Activated CD4-positive, alpha-beta T cell treated with anti-CD3 and anti-CD28 coated beads for 36 hours (primary cell): ENCODE measurements at places on chromosomes 3 and 15. TPM values are rescaled to one million over a fixed set of nuclear protein-coding genes. Genes with fewer than 3 reads are reported as not detected.

FBXO45 gene
- 12.7 TPM for total RNA-seq

- no peak for DNase-seq
Observed at GRCh38 chr3:8451696-8452095, 49.9 kb upstream of the LMCD1 start.

SEMA3F gene
- 0.25 TPM for total RNA-seq

DNA sequence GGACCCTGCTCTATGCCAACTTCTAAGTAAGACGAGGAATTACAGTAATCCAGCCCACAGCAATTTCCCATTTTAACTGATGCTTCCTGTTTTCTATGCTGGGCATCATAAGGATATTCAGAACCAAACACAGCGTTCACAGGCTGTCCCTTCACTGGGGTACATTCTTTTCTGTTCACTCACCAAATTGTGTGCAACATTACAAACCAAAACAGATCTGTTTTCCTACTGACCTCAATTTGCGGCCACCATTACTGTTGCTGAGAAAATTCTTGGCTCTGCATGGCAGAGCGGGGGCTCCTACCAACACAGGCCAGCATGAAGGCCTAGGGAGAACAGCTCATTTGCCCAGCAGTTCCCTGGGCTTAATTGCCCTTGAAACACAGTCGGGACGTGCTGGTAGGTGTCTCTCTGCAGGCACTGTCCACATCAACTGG is 76.5 kb downstream of the MYO1E start:
- DNase-seq = no peak

GOLGA8R gene
- total RNA-seq = 1.3 TPM

GRCh38 chr3:20236603-20237002 is 50.6 kb upstream of the SGO1 start:
- DNase-seq = no peak

LMAN1L gene
- total RNA-seq = not detected

GABRB3 gene
- total RNA-seq = not detected

DNA sequence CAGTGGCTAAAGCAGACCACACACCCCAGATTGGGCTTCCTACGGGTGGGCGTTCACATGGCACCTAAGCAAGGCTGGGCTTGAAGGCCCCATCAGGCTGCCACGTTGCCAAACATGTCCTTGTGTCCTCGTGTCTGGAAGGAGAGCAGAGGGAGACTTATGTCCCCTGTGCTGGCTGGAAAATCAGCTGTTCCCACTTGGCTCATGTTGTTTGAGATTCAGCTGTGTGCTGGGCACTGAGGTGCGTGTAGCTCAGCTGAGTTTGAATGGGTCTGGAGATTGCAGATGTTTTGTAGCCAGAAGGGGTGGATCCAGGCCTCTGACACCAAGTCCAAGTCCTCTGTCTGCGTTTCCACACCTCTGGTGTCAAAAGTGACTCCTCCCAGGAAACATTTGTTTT is 34.6 kb downstream of the RLBP1 start:
- no peak for DNase-seq

GRCh38 chr3:4426261-4426781 is 40.7 kb downstream of the SUMF1 start:
- DNase-seq = no peak

ERICH6 gene
- total RNA-seq = 0.58 TPM

DNA sequence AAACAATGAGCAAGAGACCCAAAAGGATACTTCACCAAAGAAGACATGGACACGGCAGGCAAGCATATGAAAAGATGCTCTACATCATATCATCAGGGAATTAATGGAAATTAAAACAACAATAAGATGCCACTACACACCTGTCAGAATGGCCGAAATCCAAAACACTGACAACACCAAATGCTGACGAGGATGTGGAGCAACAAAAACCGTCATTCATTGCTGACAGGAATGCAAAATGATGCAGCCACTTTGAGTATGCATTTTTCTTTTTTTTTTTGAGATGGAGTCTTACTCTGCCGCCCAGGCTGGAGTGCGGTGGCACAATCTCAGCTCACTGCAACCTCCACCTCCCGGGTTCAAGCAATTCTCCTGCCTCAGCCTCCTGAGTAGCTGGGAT is 19.0 kb downstream of the EDC3 start:
- DNase-seq = no peak

GUCA1C gene
- total RNA-seq = not detected

PPP1R2 gene
- total RNA-seq = 134 TPM

KIAA1143 gene
- 40.2 TPM for total RNA-seq

DNA sequence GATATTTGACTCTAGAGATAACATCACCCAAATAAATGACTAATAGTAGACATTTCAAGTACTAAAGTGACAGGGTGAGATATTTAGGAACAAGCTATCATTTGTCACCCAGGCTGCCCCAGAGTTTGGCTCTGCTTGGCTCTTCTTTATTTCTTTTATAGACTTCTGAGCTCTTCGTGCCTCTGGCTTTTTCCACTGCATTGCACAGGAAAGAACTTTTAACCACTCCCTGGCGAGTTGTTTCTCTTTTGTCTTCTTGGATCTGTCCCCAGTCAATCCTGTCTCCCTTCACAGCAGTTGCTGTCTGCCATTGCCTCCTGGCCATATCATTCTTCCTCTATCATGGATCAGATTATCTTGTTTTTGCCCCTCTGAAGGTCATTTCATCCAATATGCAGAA is 339.2 kb upstream of the DCBLD2 start:
- DNase-seq = no peak

GRCh38 chr3:188360364-188360881 is 206.5 kb downstream of the LPP start:
- DNase-seq = no peak

P2RY13 gene
- not detected for total RNA-seq

CKMT1A gene
- 0.33 TPM for total RNA-seq

GRCh38 chr15:61227950-61228936 is 859 bp downstream of the RORA start:
- peak; percentile 16 for DNase-seq

GRCh38 chr3:62567097-62568021 is 194.0 kb upstream of the FEZF2 start:
- no peak for DNase-seq

DNA sequence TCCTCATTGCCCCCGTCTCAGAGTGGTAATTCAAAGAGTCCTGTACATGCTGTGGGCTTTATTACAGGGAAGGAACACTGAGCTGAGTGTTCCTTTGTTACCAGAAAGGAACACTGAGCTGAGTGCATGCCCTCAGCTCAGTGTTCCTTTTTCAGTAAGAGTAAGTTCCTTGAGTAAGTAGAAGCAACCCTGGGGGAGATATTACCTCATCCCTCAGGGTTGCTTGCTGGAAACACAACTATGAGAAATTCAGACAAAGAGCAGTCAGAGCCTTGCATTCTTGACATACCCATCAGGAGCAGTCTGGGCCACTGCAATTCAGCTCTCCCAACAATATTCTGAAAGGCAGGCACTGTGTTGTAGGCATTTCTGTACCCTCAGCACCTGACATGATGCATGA is 17.0 kb downstream of the CHRM5 start:
- DNase-seq = no peak

GRCh38 chr3:10957976-10958749 is 34.4 kb upstream of the SLC6A1 start:
- no peak for DNase-seq

GRCh38 chr15:31975830-31976229 is 54.5 kb upstream of the CHRNA7 start:
- peak; percentile 35 for DNase-seq

- DNase-seq = peak; percentile 24
Observed at GRCh38 chr3:72004749-72005292, 219.9 kb upstream of the PROK2 start.

DNA sequence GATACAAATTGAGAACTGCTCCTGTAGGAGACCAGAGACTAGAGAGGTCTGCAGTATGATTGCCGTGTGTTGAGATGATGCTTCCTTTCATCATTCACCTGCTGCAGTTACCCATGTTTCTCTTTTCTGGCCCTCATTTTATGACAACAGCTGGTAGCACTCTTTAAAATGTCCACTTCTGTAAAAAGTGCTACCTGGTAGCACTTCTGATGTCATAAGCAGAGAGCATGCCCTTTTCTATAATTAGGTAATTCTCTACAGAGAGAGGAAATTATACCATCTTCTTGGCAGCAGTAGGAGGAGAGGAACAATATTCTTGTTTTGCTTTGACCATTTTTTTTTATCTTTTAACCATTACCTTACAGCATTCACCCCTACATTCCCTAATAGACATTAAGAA is 123.8 kb downstream of the PPM1L start:
- DNase-seq = no peak

GRCh38 chr15:36294359-36294758 is 285.1 kb upstream of the CDIN1 start:
- no peak for DNase-seq

DNA sequence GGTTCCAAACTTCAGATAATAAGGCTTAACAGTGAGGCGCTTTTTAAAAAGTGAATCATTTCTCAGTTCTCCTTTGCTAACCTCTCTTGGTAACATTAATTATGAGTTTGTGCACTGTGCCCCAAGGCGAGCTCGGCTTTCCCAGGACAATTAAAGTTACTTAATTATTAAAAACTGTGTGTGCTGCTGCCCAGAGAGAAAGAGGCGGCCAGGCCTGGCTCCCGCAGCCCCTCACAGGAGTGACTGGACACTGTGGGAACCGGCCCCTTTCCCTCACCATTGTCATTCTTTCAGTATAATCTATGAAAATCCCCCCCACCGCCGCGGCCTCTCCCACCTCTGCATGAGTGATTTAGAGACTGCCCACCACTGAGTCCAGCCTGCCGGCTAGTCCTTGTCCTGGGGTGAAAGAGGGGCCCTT is 43.1 kb upstream of the HES1 start:
- no peak for DNase-seq

PLSCR2 gene
- total RNA-seq = 0.25 TPM

PAK6 gene
- total RNA-seq = 0.30 TPM

- no peak for DNase-seq
Observed at GRCh38 chr15:69518806-69519205, 66.2 kb downstream of the RPLP1 start.

DNA sequence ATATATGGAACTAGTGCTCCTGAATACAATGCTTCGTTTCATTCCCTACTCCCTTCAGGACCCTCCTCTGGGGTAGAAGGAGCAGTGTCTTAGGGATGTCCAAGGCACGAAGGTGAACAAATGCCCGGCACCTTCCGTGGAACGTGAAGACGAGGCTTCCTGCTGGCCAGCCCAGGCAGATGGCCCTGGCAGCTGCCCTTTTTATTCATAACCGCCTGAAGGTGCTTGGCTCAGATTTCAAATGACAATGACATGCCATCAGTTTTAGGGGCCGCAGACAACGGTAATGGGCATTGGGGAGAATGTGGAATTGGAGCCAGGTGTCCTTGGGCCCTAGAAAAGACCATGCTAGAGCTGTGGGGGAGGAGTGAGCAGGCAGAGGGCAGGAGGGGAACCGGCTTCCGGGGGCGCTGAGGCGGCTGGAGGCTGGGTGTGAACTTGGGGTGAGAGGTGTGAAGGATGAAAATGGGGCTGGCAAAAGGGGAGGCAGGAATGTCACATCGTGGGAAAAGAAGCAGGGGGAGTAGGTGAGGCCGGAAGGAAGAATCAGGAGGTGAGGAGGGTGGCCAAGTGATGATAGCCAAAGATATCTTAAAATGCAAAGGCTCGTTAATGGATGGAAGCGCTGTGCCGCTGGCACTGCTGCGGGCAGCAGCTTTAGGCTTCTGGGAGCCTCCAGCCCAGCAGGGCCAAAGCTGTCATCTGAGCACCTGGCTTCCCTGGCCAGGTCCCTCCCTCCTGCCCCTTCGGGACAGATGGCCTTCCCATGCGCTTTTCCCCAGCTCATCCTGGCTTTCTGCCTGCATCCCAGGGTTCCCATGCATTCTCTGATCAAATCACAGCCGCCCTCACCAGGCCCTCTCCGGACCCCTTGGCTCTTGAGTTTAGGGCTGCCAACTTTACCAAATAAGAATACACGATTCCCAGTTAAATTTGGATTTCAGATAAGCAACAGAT is 93.7 kb downstream of the TMEM266 start:
- DNase-seq = no peak

RTP1 gene
- not detected for total RNA-seq

DNA sequence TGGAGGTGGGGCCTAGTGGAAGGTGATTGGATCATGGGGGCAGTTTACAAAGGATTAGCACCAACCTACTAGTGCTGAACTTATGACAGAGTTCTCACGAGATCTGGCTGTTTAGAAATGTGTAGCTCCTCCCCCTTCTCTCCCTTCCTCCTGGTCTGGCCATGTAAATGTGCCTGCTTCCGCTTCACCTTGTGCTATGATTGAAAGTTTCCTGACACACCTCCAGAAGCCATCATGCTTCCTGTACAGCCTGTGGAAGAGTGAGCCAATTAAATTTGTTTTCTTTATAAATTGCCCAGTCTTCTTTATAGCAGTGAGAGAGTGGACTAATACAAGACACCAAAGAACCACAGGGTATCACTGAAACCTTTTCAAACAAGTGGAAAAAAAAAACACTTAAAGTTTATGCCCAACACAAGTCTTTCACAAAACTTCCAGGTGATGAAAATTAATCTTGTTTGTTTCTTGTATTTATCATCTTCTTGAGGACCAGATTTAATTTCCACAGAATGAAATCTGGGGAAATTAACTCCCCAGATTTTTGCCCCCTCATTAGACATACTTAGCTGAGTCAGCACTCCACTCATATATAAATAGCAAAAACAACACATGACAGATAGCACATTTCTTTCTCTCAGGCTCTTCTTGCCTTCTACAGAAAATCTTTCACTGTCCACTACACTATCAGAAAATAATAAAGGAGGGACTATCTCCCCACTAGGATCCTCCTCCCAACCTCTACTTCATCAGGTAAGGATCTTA is 847.2 kb downstream of the TUSC7 start:
- no peak for DNase-seq

DNA sequence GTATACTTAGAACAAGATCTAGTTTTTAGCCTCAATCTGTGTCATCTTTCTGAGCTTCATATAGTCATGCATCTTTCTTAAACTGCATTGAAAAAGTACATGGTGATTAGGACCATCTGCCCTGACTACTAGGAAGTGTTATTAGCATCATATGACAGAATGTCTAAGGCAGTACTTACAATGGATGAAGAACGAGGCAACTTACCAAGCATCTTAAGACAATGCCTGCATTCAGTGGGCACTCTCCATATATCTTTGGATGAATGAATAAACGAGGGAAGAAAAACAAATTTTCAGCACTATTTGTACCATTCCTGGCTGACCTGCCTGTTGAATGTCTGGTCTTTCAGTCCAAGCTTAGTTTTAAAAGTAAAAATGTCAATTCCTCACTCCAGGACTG is 185.4 kb upstream of the EPHA3 start:
- no peak for DNase-seq

MINAR1 gene
- total RNA-seq = 0.51 TPM

- DNase-seq = no peak
Observed at GRCh38 chr3:101735833-101736232, 11.4 kb downstream of the CEP97 start.

GRCh38 chr3:138125548-138126221 is 6.5 kb downstream of the A4GNT start:
- no peak for DNase-seq

DNA sequence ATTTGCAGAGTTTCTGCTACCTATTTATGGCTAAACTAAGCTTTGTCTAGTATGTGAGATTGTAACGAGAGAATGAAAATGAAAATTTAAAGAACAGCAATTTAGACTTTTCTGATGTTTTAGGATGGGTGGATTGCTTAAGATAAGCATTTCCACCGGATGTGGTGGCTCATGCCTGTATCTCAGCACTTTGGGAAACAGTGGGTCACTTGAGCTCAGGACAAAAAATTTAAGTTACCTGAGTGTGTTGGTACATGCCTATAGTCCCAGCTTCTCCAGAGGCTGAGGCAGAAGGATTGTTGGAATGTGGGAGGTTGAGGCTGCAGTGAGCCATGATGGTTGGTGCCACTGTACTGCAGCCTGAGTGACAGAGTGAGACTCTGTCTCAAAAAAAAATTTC is 3.3 kb downstream of the PPP4R2 start:
- peak; percentile 38 for DNase-seq

KIF15 gene
- total RNA-seq = 40.1 TPM
